ENCODE measurements at places on chromosomes 2 and 18.

GRCh38 chr2:61238219-61239012, 76.4 kb downstream of the C2orf74 start:
- no peak for DNase-seq

GRCh38 chr2:203679401-203679800, 27.0 kb upstream of the CD28 start:
- no peak for DNase-seq

- DNase-seq, result no peak
These were observed 44.3 kb upstream of the AGAP1 start for GRCh38 chr2:235449568-235449967.

GRCh38 chr2:31217465-31218200, at the start of gene CAPN14:
Gene CAPN14 (minus strand): TSS chr2:31217515. CDS start chr2:31205447, 12,068 bp downstream.
- DNase-seq, result no peak

DNA sequence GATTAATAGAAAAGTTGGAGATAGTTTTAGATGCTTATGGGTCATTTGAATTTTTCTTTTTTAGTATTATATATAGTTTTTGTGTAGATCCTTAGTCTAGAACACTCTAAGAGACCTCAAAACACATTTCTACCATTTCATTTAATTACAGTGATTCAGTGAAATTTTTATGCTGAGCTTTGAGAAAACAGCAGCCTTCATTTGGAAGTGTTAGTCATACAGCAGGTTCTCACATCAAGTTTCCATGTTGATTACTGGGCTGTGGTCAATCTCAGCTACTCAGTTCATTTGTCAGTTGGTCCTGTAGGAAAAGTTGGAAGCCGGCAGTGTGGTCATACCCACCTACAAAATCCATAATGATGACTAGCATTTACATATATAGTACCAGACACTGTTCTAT, 37.9 kb downstream of the MAP3K19 start:
- DNase-seq, result no peak

DNA sequence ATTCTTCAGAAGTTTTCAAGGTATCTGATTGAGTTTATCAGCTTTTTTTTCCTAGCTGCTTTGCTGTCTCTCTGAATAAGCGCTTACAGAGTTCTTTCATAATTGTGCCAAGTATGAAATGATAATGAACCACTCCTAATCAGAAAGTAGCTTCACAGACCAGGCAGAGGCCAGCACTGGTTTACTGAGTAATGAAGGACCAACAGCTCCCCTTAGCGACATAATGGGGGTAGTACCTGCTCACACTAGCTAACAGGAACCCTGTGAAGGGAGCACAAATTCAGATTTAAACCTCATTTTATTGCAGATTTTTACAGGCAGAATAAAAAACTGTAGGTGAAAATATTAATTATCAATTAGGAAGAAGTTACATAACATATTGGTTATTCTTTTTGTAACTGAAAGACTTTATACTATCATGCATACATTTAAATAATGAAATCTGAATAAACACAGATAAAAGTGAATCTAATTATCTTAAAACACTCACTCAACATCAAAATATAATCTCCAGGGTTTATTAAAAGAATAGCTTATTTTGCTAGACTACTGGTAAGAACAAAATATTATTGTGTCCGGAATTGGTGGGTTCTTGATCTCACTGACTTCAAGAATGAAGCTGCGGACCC, 53.7 kb upstream of the LRRC30 start:
- DNase-seq, result no peak

DNA sequence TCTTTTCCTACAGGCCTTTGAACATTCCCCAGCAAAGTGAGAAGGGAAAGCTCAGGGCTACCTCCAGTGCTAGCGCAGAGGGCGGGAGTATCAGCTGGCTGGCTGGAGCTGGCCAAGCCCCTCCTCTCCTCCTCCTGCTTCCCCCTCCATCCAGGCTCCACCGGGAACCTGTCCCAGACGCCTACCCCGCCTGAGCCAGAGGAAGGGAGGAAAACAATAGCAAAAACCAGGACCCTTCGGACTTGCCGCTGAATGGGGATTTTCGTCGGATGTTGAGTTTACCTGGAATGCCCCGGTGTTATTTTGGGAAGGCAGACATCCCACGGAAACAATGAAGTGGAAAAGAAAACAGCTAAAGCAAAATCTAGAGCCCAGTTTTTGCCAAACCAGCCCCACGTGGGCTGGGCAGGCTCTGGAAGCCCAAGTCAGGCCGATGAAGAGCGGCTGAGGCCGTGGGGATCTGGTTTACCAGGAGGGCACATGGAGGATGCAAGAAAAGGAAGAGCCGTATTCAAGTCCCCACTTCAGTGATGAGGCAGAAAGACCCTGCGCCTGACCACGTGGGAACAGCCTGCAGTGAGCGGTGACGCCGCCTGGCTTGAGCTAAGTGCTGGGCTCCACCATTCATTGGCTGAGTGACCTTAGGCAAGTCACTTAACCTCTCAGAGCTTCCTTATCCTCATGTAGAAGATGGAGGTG, 100.4 kb upstream of the LCLAT1 start:
- no peak for DNase-seq

- no peak for DNase-seq
These were observed 443.2 kb upstream of the ID2 start for GRCh38 chr2:8238521-8239230.

- DNase-seq, result no peak
These were observed 85.8 kb downstream of the LIMS1 start for GRCh38 chr2:108619925-108620620.

DNA sequence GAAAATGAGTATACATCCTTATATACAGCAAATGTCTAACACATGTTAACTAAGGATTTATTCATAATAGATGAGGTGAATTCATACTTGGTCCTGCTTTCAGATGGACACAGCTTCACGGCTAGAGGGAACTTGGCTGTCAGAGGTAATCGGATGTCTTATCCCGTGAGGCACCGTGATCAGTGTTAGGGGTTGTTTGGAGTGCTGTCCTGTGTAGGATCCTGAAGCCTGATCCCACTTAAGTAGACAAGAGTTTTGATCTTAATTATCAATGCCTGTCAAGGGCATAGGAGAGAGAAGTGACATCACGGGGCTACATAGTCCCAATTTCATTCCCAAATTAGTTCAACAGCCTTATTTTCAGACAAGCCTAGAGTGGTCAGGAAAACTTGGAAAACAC, 204.6 kb downstream of the RNF144A start:
- no peak for DNase-seq

DNA sequence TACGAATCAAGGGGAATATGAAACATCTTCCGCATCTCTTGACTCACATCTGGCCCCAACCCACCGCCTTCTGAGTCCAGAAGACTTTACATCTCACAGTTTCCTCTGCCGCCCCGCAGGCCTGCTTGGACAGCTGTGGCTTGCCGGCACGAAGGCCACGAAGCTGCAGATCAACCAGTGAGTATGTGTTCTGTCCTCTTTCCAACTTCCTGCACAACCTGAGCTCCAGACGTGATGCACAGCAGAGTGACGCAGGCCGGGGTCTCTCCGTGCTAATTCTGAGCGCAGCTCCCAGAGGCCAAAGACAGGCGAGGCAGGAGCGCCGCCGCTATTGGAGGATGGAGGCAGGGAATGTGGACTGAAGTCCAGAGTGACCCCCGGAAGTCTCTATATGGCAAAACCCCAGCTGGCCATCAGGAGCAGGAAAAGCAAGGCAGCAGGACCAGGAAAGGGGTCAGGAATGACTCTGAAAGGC, 93.5 kb downstream of the ZCCHC2 start:
- DNase-seq, result no peak

GRCh38 chr18:33183136-33183535, 257.4 kb downstream of the CCDC178 start:
- DNase-seq, result no peak

- DNase-seq, result peak; percentile 43
These were observed 101.0 kb upstream of the ZNF236 start for GRCh38 chr18:76721207-76721996.

DNA sequence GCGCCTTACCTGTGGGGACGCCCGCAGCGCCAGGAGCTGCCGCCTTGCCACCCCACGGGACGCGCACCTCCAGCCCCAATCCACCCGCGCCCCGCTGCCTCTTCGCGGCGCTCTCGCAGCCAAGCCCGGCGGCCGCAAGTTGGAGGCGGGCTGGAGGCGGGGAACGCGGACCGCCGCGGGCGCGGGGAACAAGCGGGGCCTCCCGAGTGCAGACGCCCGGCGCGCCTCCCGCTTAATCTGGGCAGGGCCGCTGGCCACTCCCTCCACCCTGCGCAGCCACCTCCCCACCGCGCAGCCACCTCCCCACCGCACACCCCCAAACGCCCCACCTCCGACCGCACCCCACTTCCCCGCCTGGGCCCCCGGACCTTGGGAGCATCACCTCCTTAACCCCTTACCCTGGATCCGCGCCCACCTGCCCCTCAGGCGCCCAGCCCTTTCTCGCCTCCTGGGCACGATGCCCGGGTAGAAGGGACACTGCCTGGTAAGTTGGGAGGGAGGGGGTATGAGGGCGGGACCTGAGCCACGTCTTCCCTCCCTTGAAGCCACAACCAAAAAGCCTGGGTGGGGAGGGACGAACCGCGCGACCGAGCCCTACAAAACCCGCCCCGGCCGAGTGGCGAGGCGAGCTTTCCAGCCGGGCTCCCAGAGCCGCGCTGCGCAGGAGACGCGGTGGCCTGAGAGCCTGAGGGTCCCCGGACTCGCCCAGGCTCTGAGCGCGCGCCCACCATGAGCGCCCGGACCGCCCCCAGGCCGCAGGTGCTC, at the start of the genes COL4A3 and COL4A4:
TSS of gene COL4A3 (plus strand) at position 627 of the 765 bp plus-strand sequence. CDS start at position 730, 103 bp downstream.
TSS of gene COL4A4 (minus strand) at position 208 of the 765 bp plus-strand sequence. CDS start 16,722 bp downstream, outside the sequence.
- DNase-seq, result no peak

GRCh38 chr2:232325324-232326273, 53.0 kb upstream of the ALPP start:
- peak; percentile 46 for DNase-seq

Data from activated T-cell treated with anti-CD3 and anti-CD28 coated beads for 1 hour (primary cell).